ENCODE measurements at places on chromosomes 3 and 15.

- DNase-seq: no peak
These were observed 40.5 kb upstream of the XIRP1 start for GRCh38 chr3:39232859-39233258.

- DNase-seq: no peak
These were observed 204.0 kb downstream of the PLCL2 start for GRCh38 chr3:17088602-17089313.

DNA sequence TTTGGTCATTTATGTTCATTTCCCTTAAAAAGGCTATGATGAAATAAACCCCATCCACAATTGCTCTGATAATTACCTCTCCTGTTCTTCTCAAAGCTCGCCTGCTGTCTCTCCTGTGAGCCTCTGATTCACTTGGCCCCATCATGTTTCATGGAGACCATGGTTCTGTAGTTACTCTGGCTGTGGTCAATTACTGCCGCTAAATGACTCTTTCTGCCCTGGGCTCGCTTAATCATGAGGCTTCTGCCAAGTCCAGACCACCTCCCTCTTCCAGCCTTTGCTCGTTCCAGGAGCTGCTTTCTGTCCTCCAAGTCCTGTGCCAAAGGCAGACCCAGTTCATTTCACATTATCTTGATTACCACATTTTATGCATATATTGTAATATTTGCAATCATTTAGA is 91.9 kb downstream of the THSD4 start:
- no peak for DNase-seq

GRCh38 chr3:10960255-10960654 is 32.3 kb upstream of the SLC6A1 start:
- DNase-seq: no peak
